ENCODE measurements at places on chromosomes 4 and X.

DNA sequence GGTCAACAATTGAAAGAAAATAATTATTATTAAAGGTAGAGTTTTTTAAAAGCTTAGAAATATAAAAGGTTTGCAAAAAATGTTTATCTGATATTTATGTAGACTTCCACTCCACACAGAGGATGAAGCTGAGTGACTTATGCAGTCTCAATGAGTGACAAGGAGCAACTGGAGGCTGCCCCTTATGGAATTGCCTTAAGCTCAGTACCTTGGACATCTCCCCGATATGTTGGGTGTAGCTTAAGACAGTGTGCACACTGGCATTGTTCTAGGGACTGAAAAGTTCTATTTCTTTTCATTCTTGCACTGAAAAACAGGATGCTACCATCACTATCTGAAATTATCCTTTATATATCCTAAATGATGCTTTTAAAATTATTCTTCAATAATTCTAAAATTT lies 292.1 kb downstream of the PRDM5 start:
- DNase-seq = no peak

DNA sequence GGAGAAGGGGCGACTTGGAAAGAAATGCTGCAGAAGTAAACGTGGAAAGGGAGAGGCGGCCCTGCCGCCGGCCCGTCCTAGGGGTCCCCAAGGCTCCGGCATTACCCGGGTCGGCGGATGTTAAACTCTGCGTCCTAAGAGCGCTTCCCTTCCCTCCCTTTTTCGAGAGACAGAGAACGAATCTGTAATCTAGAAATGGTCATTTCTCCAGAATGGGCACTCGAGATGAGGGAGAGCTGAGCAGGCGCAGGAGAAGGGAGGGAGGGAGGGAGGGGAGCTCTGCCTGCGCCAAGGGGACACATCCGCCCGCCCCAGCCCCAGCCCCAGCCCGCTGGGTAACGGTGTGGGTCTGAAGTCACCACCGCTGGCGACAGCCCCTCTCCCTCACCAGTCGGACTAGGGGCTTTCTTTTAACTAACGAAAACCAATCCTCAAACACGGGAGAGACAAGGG lies 1.7 kb downstream of the HCFC1 start:
- DNase-seq = no peak

DNA sequence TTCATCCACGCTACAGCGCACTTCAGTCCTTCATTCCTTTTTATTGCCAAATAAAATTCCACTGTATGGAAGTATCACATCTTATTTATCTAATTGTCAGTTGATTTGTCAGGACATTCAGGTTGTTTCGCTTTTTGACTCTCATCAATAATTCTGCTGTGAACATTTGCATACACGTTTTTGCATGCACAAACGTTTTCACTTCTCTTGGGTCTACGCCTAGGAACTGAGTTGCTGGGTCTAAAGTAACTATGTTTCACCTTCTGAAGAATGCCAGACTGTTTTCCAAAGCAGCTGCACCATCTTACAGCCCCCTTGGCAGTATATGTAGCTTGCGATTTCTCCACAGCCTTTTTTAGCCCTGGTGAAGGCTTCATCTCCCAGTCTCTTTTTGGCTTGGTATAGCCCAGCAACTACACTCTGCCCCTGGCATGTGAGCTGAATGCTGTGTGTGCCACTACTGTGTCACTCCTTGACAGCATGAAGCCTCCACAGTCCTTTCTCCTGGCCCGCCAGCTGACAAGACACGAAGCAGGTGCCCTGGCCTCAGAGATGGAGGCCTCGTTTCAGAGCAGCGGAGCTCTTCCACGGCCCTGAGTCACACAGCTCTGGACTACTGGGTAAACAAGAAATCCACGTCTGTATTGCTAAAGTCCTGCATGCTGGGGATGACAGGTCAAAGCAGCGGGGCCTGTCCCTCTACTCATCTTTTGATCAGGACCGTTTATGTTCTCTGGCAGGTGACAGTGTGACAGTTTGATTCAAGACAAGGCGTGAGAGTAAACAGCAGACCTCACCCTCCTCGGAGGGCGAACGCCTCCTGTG lies 75.5 kb downstream of the NSUN7 start:
- DNase-seq = no peak

DNA sequence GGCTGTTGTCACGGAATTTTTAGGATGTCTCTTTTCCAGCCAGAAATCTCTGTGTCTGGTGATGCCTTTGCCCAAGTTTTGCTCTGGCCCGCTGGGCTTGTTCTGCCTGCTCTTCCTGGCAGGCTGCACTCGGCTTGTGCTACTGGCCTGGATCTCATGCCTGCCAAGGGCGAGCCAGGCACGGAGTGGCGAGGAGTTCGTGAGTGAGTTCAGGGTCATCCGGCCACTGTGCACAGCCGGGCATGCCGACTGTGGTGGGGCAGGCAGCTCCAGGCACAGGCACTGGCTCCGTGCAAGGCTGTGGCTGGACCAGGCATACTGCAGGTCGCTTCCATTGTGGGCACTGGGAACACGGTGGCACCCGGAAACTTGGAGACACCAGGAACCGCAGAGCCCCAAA lies 129.1 kb downstream of the ARHGAP10 start:
- DNase-seq = no peak

GRCh38 chrX:42824541-42824940 lies 46.6 kb upstream of the PPP1R2C start:
- no peak for DNase-seq

GRCh38 chrX:38864165-38864564 lies 62.9 kb downstream of the MID1IP1 start:
- no peak for DNase-seq

DNA sequence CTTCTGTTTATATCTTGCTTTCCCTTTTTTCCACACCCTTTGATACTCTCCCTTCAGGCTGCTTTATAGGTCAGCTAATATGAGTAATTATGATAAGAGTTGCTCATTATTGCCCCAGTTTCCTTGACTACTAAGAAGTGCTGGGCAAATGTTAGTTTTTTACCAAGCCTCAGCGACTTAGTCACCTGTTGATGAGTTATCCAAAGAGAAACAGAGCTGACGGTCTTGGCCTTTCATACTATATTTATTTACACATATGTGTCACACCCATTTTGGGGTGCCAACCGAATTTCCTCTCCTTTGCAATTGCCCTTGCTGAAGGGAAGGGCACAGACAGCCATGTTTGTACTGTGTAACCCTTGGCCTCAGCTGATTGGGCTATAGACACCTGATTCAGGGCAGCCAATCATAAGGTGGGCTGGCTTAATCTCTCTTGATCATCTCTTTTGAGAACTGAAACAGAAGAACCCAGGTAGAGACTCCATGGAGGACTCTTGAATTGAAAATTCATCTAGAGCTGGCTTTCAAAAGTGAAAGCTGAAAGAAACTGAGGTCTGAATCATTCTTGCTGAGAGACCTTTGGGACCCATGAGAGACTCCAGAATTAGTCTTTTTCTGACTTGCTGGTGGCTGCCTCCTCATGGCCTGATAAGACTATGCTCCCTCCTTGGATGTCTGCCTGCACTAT lies 111.7 kb upstream of the RPS6KA3 start:
- no peak for DNase-seq

- no peak for DNase-seq
Observed at GRCh38 chr4:37604461-37604860, 81.7 kb downstream of the RELL1 start.

GRCh38 chr4:182063651-182064050 lies 179.6 kb upstream of the TENM3 start:
- no peak for DNase-seq

GRCh38 chr4:4855301-4856070 lies 4.0 kb upstream of the MSX1 start:
- DNase-seq = no peak

- no peak for DNase-seq
Observed at GRCh38 chr4:131603705-131604104, 1545.4 kb upstream of the PCDH10 start.

DNA sequence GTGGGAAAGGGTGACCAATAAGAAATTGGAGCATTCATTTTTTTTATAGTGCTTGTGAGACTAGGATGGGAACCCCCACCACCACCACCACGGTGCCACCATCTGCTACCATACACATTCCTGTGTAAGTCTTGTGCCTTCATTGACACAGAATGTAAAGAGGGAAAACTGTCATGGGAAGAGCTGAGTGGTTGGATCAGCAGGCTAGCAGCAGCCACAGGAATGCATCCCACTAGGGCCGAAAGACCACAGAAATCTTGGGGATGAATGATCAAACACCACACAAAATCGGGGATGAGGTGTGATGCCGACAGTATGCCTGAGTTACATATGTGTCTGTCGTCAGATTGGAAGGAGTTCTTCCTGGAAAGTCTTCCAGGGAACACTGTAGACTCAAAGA lies 69.2 kb downstream of the SRPX start:
- DNase-seq = no peak

DNA sequence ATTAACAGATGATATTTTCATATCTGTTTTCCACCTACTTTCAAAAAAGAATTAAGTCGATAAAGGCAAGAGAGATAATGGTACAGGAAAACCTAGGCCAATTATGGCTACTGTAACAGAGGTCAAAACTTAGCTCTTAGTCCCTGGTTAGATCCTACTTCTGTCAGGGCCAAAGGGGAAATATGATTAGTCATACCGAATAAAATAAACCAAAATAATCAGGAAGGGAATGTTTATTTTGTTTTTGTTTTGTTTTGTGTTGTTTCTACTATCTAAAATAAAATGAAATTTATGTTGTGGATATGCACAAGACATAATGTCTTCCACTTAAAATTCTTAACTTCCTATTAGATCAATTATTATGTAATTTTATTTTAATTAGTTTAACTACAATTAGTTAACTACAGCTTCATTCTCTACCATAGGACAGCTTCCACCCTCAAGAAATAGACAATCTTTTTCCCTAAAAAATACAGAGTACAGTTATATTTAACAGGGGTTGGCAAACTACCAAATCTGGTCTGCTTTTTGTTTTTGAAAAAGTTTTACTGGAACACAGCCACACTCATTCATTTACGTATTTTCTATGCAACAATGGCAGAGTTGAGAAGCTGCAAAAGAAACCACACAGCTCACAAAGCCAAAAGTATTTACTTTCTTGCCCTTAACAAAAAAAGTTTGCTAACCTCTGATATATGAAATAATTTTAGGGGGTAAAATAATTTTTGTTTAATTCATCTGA lies 25.4 kb downstream of the TMEM47 start:
- no peak for DNase-seq

- no peak for DNase-seq
Observed at GRCh38 chrX:16778545-16778944, 7.7 kb upstream of the TXLNG start.

DNA sequence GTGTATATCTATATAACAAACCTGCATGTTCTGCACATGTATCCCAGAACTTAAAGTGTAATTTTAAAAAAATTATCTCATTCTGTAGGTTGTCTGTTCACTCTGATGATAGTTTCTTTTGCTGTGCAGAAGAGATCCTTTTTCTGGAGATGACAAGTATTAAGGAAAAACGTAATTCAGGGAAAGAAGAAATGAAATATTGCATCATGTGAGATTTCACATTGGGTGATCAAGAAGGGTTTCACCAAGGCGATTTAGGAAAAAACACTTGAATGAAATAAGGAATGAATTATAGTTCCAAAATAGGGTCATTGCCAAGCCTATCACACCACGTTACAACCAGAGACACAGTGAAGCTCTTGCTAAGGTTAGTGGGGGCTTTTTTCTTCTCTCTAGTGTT lies 227.9 kb downstream of the HNRNPD start:
- no peak for DNase-seq

DNA sequence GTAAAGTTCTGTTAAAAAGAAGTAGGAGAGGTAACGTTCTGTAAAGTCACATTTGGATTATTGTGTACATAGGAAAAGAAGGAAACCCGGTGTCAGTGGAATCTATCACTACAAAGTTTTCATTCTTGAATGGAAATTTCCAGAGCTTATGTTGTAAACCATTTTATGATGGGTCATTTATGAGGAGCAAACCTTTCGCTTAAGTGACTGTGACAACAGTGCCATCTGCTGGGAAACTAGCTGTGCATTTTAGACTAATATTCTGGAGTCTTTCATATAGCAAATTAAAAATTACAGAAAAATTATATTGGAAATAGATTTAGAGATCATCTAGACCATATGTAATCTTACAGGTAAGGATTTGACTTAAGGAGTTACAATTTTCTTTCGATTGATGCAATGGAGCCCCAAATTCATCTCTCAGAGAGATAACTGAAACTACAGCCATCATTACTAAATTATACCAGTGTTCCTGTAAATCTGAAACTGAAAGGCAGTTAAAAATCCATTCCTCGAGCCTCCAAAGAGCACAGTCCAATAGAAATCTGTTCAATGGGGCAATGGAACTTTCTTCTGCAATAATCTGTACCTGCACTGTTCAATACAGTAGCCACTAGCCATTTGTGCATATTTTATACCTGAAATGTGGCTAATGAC lies 26.9 kb downstream of the ASB9 start:
- DNase-seq = no peak

- DNase-seq = no peak
Observed at GRCh38 chr4:116122124-116122523, 963.3 kb downstream of the TRAM1L1 start.

DNA sequence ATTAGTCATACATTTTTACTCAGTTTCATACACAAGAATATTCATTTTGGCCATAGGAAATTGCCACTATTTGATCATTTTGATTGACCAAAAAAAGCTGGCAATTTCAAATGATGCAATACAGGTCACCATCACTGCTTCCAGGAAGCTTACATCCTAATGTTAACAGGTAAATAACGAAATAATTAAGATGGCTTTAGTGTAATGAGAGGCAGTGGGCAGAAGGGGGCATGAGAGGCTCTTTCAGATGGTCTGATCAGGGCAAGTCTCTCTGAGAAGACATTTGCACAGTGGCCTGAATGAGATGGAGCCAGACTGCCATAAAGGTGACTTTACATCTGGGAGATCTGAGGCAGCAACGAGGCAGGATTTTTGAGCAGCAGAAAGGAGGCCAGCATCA lies 170.7 kb downstream of the SLIT2 start:
- DNase-seq = no peak

DNA sequence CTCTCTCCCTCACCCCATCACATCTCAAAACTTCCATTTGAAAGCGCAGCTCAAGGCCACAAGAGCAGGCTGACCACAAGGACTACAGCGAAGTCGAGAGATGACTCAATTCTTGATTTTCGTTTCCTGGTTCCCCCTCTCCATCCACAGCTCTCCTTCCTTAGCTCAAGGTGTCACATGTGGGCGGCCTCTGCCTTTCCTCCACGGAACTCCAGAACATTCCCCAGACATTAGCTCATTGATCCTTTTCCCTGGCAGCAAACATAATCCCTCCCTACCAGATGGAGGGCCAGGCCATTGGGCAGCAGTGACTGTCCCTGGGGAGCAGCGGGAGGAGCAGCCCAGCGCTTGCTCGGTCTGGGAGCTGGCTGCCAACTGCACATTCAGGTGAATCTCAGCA lies 56.3 kb downstream of the CCDC149 start:
- no peak for DNase-seq

- DNase-seq = no peak
Observed at GRCh38 chr4:48944756-48945241, 38.2 kb upstream of the OCIAD2 start.

GRCh38 chr4:29467044-29467717 lies 1253.0 kb upstream of the PCDH7 start:
- DNase-seq = no peak

GRCh38 chrX:40424259-40424658 lies 156.5 kb upstream of the ATP6AP2 start:
- DNase-seq = no peak

- no peak for DNase-seq
Observed at GRCh38 chr4:77880784-77881183, 18.2 kb downstream of the MRPL1 start.

All from activated CD8-positive, alpha-beta memory T cell treated with anti-CD3 and anti-CD28 coated beads for 48 hours (primary cell).